ENCODE measurements at places on chromosomes 3 and 15.

- DNase-seq, result no peak
These were observed 203.6 kb downstream of the AKAP13 start for GRCh38 chr15:85583923-85584390.

DNA sequence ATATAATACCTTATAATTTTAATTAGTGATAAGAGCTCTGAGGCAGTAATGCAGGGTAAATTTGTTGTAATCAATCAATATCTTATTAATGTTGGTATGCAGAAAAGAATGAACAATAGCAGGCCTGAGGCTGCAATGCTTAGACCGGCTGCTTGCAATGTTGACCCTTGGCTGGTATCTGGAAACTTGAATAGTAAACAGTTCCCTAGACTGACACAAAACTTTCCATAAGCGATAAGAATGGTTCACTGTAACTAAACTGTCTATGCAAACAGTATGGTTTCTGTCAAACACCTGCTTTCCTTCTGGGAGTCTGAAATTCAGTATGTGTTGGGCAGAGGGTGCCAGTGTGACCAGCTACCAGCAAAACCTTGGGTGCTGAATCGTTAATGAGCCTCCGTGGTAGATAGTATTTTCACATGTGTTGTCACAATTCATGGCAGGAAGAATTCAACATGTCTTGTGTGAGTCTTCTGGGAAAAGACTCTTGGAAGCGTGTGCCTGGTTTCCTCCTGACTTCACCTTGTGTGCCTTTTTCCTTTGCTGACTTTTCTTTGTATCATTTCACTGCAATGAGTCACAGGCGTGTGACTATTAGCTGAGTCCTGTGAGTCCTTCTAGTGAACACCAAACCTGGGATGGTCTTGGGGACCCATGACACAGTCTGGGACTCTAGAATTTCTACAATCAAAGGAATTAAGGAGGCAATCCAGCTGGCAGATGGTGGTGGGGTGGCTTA, 30.7 kb upstream of the CLRN1 start:
- no peak for DNase-seq

DNA sequence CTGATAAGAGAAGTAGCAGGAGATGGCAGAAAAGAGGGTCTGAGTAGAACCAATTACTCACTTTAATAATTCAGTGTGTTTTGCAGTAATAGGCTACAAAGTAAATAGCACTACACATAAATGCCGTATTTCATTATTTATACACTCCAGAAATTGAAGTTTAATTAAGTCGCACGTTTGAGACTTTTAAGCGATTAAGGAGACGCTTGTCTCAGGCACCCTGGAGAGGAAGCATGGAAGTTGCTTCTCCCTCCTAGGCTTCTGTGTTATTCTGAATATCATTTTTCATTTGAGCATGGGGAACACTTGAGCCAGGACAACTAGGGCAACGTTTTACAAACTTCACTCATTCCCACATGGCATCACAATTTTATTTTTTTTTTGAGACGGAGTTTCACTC, 12.2 kb downstream of the GXYLT2 start:
- DNase-seq, result no peak

- DNase-seq, result peak; percentile 82
These were observed 8.5 kb downstream of the SHOX2 start for GRCh38 chr3:158097593-158098308.

GRCh38 chr3:42149975-42150374, 58.8 kb downstream of the TRAK1 start:
- DNase-seq, result no peak
